ENCODE measurements at places on chromosomes 1 and 21.

DNA sequence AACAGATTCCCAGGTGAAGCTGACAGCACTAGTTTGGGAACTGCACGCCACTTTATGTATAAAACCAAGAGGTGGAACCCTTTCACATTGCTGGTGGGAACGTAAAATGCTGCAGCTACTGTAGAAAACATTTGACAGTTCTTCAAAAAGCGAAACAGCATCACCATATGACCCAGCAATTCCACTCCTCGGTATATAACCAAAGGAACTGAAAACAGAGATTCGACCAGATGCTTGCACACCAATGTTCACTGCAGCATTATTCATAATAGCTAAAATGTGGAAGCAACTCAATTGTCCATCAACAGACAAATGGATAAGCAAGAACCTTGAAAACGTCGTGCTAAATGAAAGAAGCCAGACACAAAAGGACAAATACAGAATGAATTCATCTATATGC lies 17.5 kb downstream of the RSPH1 start:
- DNase-seq, result no peak

DNA sequence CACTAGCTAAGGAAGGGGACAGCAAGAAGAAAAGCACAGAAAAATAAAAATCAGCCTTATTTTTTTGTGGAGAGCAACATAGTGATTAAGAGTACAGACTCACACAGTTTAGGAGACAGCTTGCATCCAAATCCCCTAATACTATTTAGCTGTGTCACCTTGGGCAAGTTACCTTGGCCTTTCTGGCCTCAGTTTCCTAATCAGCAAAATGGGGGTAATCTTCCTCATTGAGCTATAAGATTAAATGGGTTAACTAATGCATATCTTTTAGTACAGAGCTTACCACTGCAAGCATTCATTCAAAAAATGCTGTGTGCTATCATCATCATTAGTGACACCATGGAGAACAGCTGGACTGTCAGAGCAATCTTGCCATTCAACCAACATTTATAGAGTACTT lies 77.7 kb downstream of the CD46 start:
- DNase-seq, result no peak

- no peak for DNase-seq
These were observed 119.6 kb downstream of the TOMM20 start for GRCh38 chr1:235009074-235009473.

DNA sequence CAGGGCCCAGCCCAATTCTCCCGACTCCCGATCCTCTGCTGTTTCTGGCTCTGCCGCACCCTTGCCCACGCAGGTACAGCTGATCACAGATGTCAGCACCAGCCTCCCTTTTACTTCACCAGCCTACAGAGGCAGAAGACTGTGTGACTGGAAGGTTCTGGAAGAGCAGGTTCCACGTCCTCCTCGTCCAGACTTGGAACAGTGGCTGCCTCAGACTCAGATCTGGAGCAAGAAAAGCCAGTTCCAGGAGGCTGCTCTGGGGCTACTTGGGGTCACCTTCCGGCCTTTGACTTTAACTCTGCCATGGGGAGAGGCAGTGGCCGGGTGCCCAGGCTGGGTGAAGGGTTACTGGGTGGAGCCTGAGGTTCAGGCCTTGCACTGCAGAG lies 16.1 kb upstream of the KLHDC7A start:
- DNase-seq, result no peak

DNA sequence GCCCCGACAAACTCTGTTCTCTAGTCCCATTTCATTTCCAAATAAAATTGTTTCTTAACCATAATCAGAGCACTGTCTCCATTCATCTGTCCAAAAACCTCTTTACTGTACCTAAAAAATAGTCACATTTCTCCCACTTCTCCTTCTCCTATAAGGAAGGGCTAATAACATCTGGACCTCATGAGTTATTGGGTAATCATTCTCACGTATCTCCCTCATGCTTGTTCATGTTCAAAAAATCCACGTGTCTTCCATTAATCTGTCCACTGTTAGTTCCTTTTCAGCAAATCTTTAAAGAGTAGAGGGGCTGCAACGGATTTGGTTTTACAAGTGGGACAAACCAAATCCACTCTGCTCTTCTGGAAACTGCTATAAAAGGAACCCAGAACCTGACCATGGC lies 1418.8 kb downstream of the MRPL39 start:
- DNase-seq, result no peak
